ENCODE measurements at places on chromosomes 6 and 20.

DNA sequence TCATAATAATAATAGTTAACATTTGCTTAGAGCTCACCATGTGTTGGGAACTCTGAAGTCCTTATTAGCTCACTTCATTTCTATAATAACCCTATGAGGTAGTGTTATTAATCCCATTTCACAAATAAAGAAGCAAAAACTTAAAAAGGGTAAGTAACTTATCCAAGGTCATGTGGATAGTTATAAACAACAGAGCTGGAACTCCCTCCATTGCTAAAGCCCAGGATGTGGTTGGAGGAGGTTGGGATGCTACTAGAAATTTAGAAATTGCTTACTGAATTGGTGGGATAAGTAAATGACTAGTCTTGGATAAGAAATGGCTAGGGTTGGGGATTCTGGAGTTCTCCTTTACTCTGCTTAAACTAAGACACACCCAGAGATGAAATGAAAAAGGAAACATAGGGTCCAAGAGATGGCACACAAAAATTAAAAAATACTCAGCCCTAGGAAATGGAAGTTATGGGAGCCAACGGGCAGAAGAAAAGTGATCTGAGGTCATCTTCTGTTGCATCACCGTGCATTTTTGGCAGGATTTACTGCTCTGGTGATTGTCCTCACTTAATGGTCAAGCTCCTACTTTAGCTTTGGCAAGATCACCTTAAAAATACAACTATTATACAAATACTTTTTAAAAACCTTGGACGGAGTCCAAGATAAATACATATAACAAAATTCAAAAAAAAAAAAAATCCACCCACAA lies 7.7 kb upstream of the CLIC5 start:
- DNase-seq = no peak

- no peak for DNase-seq
Measured at GRCh38 chr6:91420243-91420642, 833.4 kb upstream of the MAP3K7 start.

- DNase-seq = no peak
Measured at GRCh38 chr20:59064214-59064722, 21.7 kb upstream of the PRELID3B start.

DNA sequence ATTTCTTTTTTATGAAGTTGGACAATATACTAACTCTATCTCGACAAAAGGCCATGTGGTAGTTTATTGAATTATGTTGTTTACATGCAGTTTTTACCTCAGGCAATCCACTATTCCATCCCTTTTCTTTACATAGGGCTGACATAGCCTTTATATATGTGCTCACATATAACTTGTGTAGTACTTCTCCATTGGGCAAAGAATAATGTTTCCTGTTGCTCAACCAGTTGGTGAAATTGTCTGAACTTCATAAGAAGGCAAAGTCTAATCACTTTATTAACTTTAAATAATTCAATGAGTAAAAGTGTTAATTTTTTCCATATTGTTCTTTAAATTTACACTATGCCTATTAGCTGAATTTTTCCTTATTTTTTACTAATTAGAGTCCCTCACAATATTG lies 1272.1 kb downstream of the EPHA7 start:
- no peak for DNase-seq

GRCh38 chr6:144027932-144028587 lies 20.0 kb upstream of the PLAGL1 start:
- DNase-seq = no peak

DNA sequence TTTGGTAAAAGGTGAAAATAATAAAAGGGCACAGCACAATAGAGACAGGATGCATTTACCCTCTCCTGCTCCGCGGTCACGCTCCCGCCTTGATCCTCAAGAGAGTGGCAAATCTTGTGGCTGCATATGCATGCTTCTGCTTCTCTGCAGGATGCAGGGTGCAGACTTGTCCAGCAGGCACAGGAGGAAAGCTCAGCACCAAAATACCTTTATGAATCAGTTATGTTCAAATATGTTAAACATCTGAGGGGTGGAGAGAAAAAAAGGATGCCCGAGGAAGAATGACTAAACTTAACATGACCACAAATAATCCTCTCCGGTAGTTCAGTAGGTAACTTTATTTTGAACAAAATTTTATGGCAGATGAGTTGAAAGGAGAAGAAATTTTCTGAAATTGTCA lies 366.1 kb upstream of the SOX4 start:
- DNase-seq = no peak

DNA sequence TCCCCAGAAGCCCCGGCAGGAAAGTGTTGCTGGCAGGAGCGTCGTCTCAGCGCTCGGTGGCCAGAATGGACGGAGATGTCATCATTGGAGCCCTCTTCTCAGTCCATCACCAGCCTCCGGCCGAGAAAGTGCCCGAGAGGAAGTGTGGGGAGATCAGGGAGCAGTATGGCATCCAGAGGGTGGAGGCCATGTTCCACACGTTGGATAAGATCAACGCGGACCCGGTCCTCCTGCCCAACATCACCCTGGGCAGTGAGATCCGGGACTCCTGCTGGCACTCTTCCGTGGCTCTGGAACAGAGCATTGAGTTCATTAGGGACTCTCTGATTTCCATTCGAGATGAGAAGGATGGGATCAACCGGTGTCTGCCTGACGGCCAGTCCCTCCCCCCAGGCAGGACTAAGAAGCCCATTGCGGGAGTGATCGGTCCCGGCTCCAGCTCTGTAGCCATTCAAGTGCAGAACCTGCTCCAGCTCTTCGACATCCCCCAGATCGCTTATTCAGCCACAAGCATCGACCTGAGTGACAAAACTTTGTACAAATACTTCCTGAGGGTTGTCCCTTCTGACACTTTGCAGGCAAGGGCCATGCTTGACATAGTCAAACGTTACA lies 817 bp downstream of the GRM1 start:
- DNase-seq = no peak

DNA sequence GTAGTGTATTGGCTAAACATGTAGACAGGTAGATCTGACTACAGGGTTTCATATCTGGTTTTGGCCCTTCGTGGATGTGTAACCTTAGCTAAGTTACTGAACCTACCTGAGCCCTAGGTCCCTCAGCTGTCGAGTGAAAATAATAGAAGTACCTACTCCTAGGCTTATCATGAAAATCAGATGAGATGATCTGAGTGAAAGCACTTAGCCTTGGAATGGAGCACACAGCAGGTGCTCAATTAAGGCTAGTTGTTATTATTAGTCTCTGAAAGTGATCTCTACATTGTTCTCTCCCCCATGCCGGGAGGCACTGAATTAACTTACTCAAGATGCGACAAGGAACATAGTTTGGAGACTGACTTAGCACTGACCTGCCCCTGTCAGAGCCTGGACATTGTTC lies 174.7 kb upstream of the ZNF217 start:
- DNase-seq = no peak

- no peak for DNase-seq
Measured at GRCh38 chr20:34262488-34263288, 21.5 kb downstream of the ASIP start.

DNA sequence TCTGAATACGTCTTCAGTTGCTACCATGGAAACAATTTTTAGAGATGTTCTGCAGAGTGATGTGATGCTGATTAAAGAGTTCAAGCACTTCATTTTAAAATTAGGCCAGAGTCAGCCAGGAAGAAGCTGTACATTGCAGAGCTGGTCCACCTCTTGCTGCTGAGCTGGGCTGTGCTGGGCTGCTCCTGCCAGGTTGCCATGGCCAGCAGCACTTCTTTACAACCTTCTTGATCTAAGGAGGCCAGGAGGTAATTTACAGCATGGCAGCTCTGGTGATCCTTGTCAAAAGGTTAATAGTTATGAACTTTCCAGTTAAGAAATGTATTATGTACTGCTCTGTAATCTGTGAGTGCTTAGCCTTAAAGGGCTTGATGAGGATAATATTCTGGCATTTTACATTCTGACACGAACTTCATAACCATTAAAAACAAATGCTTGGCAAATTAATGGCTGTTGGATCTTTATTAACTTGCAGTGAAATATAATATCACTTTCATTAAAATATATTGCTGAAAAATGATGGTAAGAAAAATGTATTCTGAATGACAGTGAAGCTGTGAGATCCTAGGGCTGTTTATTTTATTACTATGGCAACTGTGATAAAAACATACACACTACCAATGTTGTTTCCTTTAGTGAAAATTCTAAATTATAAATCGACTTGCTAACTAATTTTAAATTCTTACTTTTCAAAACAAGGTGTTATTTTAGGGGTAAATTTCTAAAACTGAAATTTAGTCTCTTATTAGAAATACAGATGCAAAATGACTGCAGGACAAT lies 259.7 kb downstream of the RFPL4B start:
- DNase-seq = no peak

GRCh38 chr20:35563834-35564233 lies 22.0 kb downstream of the ERGIC3 start:
- no peak for DNase-seq

GRCh38 chr6:157558487-157559200 lies 177.7 kb downstream of the ZDHHC14 start:
- no peak for DNase-seq
